Breast epithelium (tissue), 4 donors: ENCODE measurements at places on chromosomes 16 and 17.

DNA sequence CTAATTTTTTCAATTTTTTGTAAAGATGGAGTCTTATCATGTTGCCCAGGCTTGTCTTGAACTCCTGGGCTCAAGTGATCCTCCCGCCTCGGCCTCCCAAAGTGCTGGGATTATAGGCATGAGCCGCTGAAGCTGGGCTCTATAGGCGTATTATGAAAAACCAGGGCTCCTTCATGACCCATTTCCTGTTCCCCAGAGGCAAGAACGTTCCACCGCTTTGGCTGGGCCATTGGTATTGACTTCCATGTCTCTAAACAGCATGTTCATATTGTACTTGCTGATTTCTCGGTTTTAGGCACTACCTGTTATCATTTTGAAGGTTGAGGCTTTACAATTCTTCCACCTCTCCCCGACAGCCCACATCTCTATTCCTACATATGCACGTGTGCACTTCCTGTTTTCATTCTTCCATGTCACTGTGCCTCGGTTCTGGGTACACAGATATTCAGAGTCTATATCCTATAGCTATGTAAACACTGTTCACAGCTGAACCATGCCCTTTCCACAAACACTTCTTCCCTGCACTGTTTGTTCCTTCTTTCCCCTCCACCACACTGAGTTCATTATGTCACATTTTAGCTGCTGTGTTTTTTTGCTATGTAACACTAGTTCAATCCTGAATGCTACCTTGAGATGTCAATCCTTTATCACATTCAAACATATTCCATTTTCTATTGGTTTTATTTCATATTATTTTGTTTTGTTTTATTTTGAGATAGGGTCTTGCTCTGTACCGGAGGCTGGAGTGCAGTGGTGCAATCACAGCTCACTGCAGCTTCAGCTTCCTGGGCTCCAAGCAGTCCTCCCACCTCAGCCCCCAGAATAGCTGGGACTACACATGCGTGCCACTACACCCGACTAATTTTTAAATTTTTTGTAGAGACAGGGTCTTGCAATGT, 16.8 kb upstream of the MAPK3 start:
- DNase-seq: no peak
- no peaks in the 10 kb centered on the region for H3K27me3 ChIP-seq
- no peaks in the 10 kb centered on the region for H3K4me1 ChIP-seq
- no peak overlapping the region for H3K27ac ChIP-seq
- H3K36me3 ChIP-seq: no peaks in the 10 kb centered on the region

DNA sequence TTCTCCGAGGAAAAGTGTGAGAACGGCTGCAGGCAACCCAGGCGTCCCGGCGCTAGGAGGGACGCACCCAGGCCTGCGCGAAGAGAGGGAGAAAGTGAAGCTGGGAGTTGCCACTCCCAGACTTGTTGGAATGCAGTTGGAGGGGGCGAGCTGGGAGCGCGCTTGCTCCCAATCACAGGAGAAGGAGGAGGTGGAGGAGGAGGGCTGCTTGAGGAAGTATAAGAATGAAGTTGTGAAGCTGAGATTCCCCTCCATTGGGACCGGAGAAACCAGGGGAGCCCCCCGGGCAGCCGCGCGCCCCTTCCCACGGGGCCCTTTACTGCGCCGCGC, at the start of gene ERBB2:
Gene ERBB2 (plus strand): TSS at position 247 of the 330 bp plus-strand sequence. CDS start 175 bp downstream, outside the sequence.
- H3K4me1 ChIP-seq: peaks cover 19% of the 10 kb centered on the region
- no peaks in the 10 kb centered on the region for H3K36me3 ChIP-seq
- peak; percentile 85 for DNase-seq
- H3K4me3 ChIP-seq: peak within 1 kb of the TSS; percentile 97
- H3K27ac ChIP-seq: peak within 1 kb of the TSS; percentile 94

DNA sequence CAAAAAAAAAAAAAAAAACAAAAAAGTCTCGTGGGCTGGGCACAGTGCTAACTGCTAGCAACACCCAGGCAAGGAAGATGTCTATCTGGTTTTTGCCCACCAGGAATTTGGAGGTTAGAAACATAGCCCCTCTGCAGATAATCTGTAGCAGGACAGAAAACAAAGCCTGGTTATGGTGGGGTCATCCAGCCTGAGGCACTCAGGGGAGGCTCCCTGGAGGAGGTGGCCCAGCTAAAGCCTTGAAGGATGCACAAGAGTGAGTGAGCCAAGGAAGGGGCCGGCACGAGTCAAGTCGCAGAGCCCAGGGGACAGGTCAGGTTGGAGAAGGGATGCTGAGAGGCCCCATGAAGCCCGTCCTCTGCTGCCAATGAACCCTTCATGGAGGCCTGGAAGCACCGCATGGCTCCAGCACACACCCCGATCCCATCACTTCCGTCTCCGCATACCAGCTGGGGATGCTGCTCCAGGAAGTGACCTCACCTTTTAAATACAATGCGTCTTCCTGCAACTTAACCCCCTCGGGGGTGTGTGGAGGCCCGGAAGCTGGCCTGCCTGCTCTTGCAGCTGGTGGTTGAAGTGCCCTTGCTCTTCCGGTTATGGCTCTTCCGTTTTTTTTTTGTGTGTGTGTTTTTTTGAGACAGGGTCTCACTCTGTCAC, 86.5 kb downstream of the ENGASE start:
- no peaks in the 10 kb centered on the region for H3K36me3 ChIP-seq
- no peak overlapping the region for H3K4me3 ChIP-seq
- no peaks in the 10 kb centered on the region for H3K4me1 ChIP-seq
- no peak overlapping the region for H3K27ac ChIP-seq
- no peaks in the 10 kb centered on the region for H3K27me3 ChIP-seq

- peak overlapping the region; percentile 43 for H3K27ac ChIP-seq
- no peaks in the 10 kb centered on the region for H3K36me3 ChIP-seq
- H3K4me1 ChIP-seq: no peaks in the 10 kb centered on the region
- peaks cover 10% of the 10 kb centered on the region for H3K27me3 ChIP-seq
These were observed 73.5 kb downstream of the FOXL1 start for GRCh38 chr16:86651823-86652222.

DNA sequence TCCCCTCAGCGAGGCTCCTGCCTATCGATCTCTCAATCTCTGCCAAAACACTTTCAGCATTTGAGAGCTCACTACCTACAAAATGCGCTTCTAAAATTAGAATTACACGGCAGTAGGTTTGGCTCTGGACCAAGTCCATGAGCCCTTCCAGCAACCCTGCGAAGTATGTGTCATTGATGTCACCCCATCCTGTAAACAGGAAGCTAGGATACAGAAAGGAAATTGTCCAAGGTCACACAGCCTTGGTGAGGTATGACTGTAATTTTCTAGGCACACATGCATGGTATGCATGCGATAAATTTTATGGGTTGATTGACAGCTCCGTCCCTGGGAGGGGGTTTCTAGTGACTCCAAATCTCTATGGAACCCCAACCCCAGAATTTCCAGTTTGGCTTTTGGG, 330.3 kb upstream of the CDH5 start:
- no peak for DNase-seq
- no peaks in the 10 kb centered on the region for H3K36me3 ChIP-seq
- peaks cover 4% of the 10 kb centered on the region for H3K4me1 ChIP-seq
- H3K27ac ChIP-seq: no peak overlapping the region
- no peaks in the 10 kb centered on the region for H3K27me3 ChIP-seq

GRCh38 chr16:89981414-89981813, 32.9 kb downstream of the DEF8 start:
- no peak overlapping the region for H3K4me3 ChIP-seq
- H3K27ac ChIP-seq: no peak overlapping the region
- DNase-seq: no peak

- no peak overlapping the region for H3K27ac ChIP-seq
- H3K4me1 ChIP-seq: no peaks in the 10 kb centered on the region
- no peak for DNase-seq
- H3K4me3 ChIP-seq: no peak overlapping the region
These were observed 203.8 kb upstream of the HSBP1 start for GRCh38 chr16:83603723-83604570.

GRCh38 chr16:85759136-85759535, 8.2 kb upstream of the C16orf74 start:
- H3K27me3 ChIP-seq: no peaks in the 10 kb centered on the region
- H3K4me1 ChIP-seq: no peaks in the 10 kb centered on the region
- no peaks in the 10 kb centered on the region for H3K36me3 ChIP-seq
- no peak overlapping the region for H3K4me3 ChIP-seq
- no peak for DNase-seq

GRCh38 chr17:80835816-80836657, 155.6 kb upstream of the CHMP6 start:
- DNase-seq: no peak
